ENCODE measurements at places on chromosomes 7 and 10.

DNA sequence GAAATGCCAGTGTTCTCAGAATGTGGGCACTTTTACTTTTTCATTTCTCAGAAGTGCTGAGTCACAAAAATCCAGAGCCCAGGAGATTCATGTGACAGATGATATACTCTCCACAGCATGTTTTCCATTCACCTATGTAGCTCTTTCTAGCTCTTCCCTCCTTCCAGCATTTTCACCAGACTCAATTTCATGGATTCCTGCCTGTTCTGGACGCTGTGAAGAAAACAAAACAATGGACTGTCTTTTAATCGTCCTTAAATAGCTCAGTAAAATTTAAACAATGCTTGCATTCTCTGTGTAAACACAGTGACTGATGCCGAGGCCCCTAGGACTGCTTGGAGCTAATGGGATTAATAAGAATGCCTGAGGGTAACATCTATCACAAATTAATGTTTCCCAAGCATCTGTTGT, 25.5 kb downstream of the ZNF713 start:
- peak; percentile 18 for DNase-seq

DNA sequence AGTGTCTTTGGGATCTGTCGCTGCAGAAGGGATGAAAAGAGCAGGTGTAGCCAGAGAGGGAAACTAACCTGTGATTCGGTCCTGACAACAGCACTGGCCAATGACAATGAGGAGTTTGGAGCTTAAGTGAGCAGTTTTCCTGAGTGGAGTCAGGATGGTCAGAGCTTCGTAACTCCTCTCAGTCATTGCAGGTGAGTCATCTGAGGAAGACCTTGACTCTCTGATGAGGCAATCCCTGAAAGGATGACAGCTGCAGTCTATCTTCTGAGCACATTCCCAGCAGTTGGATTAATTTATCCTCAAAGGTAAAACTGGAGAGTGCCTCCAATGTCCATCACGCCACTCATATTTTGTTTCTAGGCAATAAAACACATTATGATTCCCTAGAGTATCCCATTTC, 401.9 kb downstream of the POM121L12 start:
- DNase-seq, result no peak

DNA sequence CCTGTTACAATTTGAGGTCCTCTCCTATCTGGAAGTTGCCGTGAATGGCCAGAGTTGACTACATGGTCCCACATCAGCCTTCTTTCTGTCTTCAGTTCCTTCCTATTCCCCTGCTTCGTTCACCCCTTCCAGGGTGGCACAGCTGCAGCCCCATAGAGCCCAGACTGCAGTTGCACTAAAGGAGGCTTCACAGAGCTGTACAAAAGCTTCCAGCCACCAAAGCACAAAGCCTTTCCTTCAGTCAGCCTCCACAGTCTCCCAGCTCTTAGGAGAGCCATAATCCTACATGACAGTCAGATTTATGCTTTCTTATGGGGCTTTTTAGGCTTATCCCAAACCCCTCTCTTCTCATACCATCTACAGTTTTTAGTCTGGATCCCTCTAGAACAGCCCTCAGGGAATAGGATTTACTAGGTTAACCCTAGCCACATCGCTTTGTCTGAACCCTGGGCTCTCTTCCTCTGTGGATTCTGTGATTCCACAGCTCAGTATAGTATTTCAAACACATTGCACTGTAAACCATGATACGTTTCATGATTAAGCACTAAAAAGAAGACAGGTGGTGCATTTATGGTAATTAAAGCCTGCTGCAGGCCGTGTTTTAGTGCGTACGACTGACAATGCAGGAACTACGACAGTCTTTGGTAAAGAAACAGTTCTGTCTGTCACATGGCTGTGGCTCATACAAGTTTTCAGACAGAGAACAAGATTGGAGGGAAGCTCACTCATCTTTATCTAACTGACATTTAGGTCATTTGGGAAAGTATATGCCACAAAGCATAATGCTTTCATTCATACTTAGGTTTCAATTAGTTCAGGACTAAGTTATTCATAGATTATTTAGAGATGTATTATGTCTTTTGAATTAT, 208.3 kb upstream of the KMT2E start:
- no peak for DNase-seq

DNA sequence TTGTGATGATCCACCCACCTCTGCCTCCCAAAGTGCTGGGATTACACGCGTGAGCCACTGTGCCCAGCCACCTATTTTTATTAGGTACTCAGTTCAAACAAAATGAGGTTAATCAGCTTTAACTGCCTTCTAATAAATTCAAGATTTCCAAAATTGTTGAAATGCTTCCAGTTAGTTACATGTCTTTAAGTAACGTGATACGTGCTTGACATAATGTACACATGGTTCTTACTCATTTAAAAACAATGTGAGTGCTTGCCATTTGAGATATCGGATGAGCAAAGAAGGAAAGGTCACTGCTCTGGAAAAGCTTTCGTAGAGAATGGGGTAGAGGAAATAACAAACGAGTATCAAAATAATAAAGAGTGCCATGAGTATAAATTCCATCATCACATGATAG, 83.6 kb downstream of the KMT2E start:
- no peak for DNase-seq

DNA sequence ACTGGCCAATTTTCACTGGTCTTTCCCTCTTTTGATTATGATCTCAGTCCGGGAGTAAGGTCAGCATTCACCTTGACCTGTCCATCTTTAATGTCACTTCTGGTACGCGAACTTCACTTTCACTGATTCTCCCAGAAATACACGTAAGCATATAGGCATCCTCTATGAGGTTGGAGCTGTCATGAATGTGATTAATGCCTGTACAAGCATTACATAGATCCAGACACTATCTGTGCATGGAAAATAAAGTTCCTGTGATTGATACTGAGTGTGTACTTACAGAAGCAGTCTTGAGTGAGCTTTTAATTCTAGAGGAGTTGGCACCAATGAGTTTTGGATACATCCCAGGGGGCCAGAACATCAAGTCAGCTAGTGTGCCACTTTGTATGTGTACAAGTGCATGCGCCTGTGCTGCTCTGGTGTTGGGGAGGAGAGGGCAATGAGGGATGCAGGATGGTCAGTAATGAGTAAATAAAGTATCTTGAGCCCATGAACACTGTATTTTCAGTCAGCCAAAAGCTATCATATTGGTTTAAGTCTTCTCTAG, 6.0 kb downstream of the PTPRZ1 start:
- DNase-seq, result no peak

GRCh38 chr10:9608602-9609001, 1409.1 kb upstream of the CELF2 start:
- DNase-seq, result no peak

- no peak for DNase-seq
These were observed 155.3 kb upstream of the FRMD4A start for GRCh38 chr10:14485986-14486385.

- no peak for DNase-seq
These were observed 110.0 kb downstream of the PDGFA start for GRCh38 chr7:409339-410281.

- peak; percentile 31 for DNase-seq
These were observed 23.3 kb downstream of the AVL9 start for GRCh38 chr7:32518534-32519140.

GRCh38 chr10:103055105-103055504, 137.0 kb downstream of the CNNM2 start:
- DNase-seq, result no peak

GRCh38 chr7:38481401-38481800, 149.8 kb downstream of the AMPH start:
- no peak for DNase-seq

DNA sequence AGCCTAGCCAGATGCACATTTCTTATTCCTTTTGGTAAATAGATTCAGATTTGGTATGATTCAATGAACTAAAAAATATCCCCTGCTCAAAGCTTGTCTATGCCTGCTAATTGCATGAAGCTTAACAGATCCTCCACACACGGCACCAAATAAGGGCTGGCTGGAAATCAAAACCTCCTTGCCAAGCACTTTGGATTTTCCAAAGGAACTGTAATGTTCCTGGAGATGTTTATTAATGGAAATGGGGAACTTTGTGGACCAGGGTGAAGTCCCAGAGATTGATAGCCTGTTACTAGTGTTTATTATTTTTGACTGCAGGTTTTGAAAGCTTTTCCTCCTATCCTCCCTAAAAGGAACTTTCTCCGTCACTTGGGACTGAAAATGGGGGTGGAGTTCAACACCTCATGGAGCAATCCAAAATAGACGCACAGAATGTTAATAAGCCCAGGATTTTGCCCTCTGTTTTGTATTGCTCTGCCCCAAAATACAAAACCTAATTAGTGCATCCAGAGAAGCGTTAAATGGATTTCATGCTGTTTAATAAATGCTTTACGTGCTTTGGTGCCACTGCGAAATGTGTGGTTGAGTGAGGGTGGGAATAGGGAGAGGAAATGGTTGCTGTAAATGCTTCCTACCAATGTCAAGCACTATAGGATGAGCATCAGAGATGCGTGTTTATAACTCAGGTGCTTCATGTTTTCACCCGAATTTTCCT, 1027.7 kb downstream of the LRMDA start:
- DNase-seq, result no peak

DNA sequence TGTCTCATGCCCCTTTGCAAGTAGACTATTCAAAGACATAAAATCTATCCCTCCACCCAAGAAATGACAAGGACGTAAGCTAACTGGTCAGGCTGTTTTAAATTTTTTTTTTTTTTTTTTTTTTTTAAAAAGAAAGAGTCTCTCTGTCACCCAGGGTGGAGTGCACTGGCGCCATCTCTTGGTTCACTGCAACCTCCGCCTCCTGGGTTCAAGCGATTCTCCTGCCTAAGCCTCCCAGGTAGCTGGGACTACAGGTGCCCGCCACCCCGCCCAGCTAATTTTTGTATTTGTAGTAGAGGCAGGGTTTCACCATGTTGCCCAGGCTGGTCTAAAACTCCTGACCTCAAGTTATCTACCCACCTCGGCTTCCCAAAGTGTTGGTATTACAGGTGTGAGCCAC, 11.2 kb downstream of the TRA2A start:
- DNase-seq, result peak; percentile 20

DNA sequence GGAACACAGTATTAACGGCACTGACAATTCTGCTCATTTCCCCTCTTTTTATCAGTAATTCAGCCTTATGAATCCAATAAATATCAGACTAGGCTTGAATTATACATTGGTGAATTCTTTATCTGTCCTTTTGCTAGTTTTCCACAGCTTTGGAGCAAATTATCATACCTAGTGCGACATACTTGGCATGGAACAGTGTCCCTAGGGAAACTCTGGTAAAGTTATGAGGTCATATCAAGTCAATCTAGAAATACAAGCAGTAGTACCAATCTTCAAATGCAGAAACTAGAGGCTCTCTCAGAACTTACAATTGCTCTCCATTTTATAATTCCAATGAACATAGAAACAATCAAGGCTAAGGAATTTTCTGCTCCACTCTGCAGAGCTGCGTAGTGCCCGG, 449.3 kb upstream of the NPVF start:
- no peak for DNase-seq

DNA sequence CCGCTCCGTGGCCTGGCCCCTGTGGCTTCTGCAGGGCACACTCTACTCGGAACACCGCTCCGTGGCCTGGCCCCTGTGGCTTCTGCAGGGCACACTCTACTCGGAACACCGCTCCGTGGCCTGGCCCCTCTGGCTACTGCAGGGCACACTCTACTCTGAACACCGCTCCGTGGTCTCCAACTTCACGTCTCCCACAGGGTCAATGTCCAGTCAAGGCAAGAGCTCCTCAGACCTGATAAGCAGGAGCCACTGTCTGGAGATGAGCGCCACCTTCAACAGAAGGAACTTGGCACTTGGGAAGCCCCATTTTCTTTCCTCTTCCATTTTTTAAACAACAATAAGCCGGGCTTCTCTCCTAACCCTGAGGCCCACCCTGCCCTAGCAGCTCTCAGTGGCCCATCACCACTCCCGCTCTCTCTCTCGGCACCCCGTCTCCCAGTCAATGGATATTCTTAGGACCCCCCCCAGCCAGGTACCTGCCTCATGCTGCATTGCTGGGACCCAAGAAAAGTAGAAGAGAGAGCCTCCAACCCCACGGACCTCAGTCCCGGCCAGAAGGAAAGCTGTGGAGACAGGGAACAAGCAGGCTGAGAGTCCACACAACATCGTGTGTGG, 56.3 kb downstream of the PRKAG2 start:
- DNase-seq, result no peak

GRCh38 chr7:17608114-17608833, 309.8 kb downstream of the AHR start:
- no peak for DNase-seq

GRCh38 chr10:90674928-90675327, 182.9 kb downstream of the HTR7 start:
- DNase-seq, result no peak

- DNase-seq, result no peak
These were observed 95.9 kb downstream of the POLL start for GRCh38 chr10:101492205-101492604.

- DNase-seq, result no peak
These were observed 17.6 kb downstream of the UNC5B start for GRCh38 chr10:71229726-71230655.

DNA sequence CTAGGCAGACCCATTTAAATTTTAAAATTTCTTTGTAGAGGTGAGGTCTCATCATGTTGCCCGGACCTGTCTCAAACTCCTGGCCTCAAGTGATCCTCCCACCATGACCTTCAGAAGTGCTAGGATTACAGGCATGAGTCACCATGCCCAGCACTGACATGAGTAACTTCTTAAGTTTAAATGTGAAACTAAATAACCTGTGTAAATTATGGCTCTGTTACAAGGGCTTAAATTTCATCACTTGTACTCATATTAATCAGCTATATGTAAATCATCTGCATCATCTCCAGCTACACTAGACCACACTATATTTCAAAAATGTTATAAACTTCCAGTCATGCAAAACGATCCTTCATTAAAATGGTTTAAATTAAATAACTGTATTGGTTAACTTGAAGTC, 56.1 kb downstream of the ATAD1 start:
- DNase-seq, result no peak

DNA sequence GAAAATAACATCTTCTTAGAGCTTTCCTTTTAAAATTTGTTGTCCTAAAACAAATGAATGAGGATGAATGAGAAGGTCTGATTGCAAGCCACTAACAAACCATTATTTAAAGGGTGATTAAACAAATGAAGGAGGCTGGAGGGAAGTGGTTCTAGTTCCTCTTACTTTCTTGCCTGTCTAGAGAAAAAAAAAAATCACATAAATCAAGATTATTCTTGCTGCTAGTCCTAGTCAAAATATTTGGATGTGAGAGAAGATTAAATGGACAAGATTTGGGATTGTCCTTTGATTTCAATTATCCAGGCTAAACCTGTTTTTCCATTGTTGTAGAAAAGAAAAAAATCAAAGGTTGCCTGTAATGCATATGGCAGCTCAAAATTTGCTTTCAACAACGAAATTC, 3.3 kb downstream of the SKAP2 start:
- DNase-seq, result no peak

- DNase-seq, result no peak
These were observed 1.9 kb upstream of the SORCS1 start for GRCh38 chr10:107166403-107166802.

- DNase-seq, result no peak
These were observed 59.3 kb upstream of the IL6 start for GRCh38 chr7:22667562-22668239.

- DNase-seq, result no peak
These were observed 350.3 kb downstream of the HPSE2 start for GRCh38 chr10:98885378-98885777.

- no peak for DNase-seq
These were observed 109.8 kb downstream of the HPSE2 start for GRCh38 chr10:99125879-99126278.

GRCh38 chr10:113853578-113854012, 287 bp downstream of the DCLRE1A start:
- DNase-seq, result no peak
